SK-MEL-5 (cell line): ENCODE measurements at places on chromosomes 1 and 21. TPM values are rescaled to one million over a fixed set of nuclear protein-coding genes. Genes with fewer than 3 reads are reported as not detected.

GRCh38 chr1:36675931-36676562 is 193.3 kb upstream of the CSF3R start:
- DNase-seq, result no peak

- DNase-seq, result no peak
These were observed 61.4 kb downstream of the CASZ1 start for GRCh38 chr1:10734962-10735544.

DNA sequence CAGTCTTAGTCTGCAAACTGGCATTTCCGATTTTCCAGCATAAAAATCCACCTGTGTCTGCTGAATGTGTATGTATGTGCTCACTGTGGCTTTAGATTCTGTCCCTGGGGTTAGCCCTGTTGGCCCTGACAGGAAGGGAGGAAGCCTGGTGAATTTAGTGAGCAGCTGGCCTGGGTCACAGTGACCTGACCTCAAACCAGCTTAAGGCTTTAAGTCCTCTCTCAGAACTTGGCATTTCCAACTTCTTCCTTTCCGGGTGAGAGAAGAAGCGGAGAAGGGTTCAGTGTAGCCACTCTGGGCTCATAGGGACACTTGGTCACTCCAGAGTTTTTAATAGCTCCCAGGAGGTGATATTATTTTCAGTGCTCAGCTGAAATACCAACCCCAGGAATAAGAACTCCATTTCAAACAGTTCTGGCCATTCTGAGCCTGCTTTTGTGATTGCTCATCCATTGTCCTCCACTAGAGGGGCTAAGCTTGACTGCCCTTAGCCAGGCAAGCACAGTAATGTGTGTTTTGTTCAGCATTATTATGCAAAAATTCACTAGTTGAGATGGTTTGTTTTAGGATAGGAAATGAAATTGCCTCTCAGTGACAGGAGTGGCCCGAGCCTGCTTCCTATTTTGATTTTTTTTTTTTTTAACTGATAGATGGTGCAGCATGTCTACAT is 2.5 kb upstream of the OLFML3 start:
- peak; percentile 31 for DNase-seq

- DNase-seq, result no peak
These were observed 7.1 kb downstream of the KIF17 start for GRCh38 chr1:20710469-20711284.

- no peak for DNase-seq
These were observed 65.5 kb downstream of the AKT3 start for GRCh38 chr1:243784506-243784905.

- no peak for DNase-seq
These were observed 62.9 kb downstream of the SEC16B start for GRCh38 chr1:177907000-177907399.

- no peak for DNase-seq
These were observed 386.6 kb upstream of the NFIA start for GRCh38 chr1:60695716-60696171.

GRCh38 chr1:178683291-178683690 is 41.8 kb upstream of the RALGPS2 start:
- no peak for DNase-seq

DNA sequence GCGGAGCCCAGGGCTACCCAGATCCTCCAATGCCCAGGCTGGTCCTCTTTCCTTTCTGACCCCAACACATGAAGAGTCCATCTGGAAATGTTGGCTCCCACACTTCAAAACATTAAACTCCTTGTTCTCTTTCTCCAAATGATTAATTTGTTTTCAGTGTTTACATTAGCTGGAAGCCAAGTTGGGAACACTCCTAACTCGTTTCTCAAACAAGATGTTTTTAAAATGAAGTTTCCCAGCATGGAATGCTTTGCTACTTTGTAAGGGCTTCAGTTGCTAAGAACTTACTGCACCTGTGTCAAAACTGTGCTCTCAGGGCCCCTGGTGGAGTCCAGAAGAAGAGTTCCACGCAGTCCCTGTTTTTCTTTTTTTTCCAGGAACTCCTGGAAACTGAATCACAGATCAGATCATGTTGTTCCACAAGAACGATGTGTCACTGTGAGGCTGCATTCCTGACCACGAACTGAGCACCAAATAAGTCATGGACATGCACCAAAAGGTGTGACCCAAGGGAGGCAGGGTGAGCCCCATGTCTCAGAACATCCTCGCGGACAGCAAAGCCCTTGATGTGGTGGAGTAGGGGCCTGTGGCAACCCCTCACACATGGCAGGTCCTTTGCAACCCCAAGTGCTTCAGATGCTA is 257.3 kb downstream of the KCNJ6 start:
- no peak for DNase-seq

GRCh38 chr21:18298228-18298627 is 53.6 kb downstream of the CHODL start:
- DNase-seq, result peak; percentile 33

DNA sequence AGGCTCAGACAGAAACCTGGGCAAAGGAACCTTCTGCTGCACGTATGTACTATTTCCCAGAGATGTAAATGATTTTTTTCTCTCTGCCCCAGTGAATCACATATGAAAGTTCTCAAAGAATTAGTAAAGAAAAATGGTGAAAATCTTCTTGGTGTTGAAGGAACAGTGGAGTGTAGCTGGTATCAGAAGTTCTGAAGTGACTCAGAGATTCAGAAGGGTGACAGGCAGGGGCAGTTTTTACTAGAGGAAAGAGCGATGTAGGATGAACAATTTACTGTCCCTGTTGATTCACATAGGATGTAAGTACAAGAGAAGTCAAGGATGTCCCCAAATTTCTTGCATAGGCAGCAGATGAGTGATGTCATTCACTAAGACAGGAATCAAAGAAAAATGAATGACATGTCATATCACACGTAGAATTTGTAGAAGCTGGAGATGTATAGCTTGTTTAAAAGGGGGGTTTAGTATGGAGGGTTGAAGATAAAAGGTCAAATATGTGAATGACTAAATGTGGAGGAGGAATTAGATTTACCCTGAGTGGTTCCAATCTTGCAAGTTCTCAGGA is 26.4 kb downstream of the WLS start:
- no peak for DNase-seq

The MXRA8 gene
- total RNA-seq, result 0.08 TPM in 1 of 2 replicates, not detected in the other

The ZNF672 gene
- total RNA-seq, result 25.4 and 29.8 TPM in 2 replicates

The HCN3 gene
- total RNA-seq, result 2.9 and 3.3 TPM in 2 replicates

The HSPG2 gene
- total RNA-seq, result 7.2 and 9.6 TPM in 2 replicates

The PHGDH gene
- 98.5 and 108 TPM in 2 replicates for total RNA-seq

The RHEX gene
- not detected in 2 replicates for total RNA-seq
